GM13976 (cell line): ENCODE measurements at places on chromosomes 1 and 21.

GRCh38 chr21:26449161-26449560, 123.9 kb downstream of the CYYR1 start:
- no peak for DNase-seq

DNA sequence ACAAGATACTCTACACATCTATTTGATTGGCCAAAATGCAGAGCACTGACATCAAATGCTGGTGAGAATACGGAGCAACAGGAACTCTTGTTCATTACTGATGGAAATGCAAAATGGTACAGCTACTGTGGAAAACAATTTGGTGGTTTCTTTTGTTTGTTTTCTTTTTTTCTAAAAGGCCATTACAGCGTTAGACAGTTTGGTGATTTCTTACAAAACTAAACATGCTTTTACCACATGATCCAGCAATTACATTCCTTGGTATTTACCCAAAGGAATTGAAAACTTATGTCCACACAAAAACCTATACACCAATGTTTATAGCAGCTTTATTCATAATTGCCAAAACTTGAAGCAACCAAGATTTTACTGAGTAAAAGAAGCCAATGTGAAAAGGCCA, 66.4 kb upstream of the FBXO28 start:
- DNase-seq = no peak

GRCh38 chr1:53031732-53032131, 30.3 kb upstream of the PODN start:
- no peak for DNase-seq

- no peak for DNase-seq
Observed at GRCh38 chr1:215637041-215637573, 70.0 kb downstream of the KCTD3 start.

DNA sequence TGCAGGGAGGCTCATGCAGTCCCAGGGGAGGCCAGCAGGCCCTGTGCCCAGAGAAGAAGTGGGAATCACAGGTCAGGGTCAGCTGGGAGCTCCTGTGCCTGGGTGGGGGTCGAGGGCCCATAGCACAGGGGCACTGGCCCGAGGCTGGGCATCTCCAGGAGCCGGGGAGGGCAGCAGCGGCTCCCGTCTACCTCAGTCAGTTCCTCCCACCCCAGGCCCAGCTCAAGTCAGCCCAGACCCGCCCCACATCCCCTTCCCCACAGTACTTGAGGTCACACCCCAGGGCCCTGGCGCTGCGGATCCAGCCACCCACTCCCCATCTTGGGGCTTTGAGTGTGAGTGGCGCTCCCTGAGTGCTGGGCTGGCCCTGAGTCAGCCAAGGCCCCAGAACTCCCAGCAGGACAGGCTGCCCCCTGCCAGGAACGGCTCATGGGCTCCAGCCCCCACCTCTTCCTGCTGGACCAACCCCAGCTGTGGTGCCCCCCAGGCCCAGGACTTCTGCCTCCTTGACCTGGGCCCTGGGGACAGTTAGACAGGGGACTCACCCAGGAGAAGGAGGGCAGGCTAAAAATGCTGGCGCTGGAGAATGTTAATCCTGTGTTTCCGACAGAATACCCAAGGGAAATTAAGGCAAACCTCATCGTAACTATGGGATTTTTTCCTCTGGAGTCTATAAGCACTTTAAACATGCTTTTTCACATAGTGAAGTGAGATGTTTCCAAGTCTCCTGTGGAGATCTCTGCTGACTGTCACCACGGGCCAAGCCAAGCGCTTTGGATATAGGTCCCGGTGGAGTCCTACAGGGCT, 68.8 kb upstream of the COL6A1 start:
- DNase-seq = no peak

DNA sequence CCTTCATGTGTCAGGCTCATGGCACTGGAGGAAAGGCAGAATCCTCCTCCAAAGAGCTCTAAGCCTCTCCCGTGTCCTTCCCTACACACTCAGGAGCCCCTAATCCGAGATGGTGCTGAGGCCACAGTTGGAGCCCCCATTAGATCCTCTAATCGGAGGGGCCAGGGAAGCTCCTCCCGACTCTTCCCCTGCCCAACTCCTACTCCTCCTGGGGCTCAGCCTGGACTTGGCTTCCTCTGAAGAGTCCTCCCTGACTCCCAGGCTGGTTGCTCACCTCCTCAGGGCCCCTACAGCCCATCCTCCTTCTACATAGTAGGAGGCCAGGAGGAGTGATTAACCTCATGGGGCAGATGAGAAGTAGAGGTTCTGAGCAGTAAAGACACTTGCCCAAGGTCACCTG, 21.3 kb upstream of the CDCP2 start:
- no peak for DNase-seq

DNA sequence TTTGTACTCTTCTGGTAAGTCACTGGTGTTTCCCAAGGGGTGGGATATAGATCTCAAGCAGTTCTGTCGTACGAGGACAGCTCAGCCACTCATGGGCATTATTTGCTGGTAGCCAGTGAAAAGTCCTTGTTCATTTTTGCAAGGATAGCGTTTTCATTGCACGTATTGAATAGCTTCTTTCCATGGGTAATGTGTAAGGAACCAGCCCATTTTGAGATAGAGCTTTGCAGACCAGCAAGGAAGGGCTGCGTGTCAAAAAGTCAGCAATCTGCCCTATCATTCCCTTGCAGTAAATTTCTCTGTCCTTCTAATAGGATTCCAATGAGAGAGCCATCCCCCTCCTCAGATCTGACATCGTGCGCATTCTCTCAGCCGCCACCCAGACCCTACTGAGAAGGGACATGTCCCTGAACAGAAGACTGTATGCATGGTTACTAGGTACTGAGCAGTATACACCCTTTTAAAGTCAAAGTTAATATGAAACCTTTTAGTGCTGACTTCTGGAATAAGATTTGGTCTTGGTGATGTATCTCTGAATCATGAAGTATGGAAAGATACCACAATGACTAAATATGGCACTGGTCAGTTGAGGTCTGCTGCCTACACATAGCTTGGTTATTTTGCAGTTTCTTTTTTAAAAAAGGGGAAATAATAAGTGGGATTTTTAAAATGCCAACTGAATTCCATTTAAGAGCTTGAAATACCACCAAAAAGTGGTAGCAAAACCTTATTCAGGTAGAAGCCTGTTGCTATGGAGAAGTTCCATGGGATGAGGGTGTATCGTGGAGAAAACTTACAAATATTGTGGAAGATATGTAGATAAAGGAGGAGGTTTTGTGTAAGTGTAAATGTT, 55.3 kb downstream of the DOP1B start:
- DNase-seq = no peak

DNA sequence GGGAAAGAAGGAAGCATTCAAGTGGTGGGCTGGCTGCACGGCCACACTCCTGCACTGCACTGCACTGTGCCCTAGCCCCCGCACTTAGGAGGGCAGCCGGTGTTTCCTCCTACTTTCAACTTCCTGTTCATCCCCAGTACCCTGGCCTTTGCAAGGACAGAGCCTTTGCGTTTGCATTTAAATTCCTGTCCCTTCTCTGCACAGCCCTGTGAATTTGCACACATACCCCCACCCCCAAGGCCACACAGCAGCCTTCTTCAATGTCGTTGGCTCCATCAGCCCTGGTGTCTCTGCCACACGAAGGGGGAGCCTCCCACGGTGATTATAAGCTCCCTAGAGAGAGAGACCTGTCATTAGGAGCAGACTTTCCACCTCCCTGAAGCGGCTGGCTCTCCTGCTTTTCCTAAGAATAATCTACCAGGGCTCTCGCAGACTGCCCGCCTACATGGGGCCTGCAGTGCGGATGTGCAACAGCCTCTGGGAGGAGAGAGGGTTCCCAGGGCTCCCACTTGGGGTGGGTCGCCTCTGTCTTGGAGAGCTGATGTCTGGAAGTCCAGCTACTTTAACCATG, 13.2 kb upstream of the SLC45A3 start:
- DNase-seq = no peak

- no peak for DNase-seq
Observed at GRCh38 chr1:248416226-248416625, 13.4 kb downstream of the OR2T1 start.

- DNase-seq = no peak
Observed at GRCh38 chr1:183588827-183589226, 1.4 kb downstream of the NCF2 start.

DNA sequence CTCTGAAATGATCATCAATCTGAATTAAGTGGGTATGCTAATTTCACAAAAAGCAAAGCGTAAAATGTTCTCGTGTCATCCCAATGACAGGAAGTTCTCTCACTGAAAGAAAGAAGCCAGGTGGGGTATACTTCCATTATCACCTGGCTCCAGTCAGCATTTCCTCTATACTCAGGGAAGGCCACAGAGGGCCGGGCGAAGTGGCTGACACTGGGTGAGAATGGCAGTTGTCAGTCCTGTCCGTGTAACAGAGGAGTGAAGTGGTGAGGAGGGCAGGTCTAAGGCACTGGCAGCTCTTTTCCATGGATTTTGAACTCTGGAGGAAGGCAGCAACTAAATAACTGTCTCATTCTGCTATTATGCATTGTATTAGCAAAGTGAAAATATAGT, 60.4 kb downstream of the CAPN2 start:
- no peak for DNase-seq

DNA sequence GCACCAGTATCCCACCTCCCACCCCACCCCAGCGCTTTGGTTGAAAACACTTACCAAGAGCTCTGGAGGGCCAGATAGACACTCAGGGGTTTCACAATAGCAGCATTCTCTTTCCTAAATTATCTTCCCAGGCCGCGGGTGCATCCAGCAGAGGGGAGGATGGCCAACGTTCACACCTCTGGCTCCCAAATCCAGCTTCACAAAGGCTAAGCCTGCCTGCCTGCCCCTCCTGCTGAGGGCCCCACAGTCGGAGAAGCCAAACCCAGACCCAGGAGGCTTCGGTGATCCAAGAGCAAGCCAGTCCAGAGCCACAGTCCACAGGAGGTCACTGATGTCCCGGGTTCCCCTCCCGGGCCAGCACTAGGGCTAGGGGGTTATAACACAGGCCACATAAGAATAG, 231.9 kb downstream of the TRABD2B start:
- no peak for DNase-seq

DNA sequence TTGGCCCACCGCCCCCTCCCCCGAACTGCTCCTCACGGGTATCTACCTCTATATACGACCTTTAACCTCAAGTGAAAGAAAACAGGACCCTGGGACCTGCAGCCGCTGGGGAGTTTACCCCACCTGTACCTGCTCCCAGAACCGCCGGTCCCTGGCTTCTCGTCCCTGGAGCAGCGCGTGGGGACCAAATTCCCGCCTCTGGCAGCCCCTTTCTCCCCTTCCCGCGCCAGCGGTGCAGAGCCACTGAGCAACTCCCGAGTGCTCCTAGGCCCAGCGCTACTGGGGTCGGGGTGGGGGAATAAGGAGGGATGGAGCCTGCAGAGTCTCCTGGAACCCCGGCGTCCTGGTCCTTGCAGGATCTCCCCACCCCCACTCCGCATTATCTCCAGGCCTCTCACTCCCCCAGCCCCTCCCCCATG, 1.6 kb downstream of the SYT6 start:
- DNase-seq = no peak

- DNase-seq = no peak
Observed at GRCh38 chr1:231387770-231388669, 34.1 kb downstream of the EGLN1 start.

GRCh38 chr1:187236199-187236598, 407.4 kb downstream of the PLA2G4A start:
- DNase-seq = no peak

- no peak for DNase-seq
Observed at GRCh38 chr21:45802956-45803617, 159.6 kb downstream of the PCBP3 start.
